ENCODE measurements at places on chromosomes 16 and 17.

GRCh38 chr17:28533091-28533807, 19.2 kb downstream of the UNC119 start:
- DNase-seq = no peak

GRCh38 chr16:71408536-71408935, 33.3 kb downstream of the TLE7 start:
- no peak for DNase-seq

DNA sequence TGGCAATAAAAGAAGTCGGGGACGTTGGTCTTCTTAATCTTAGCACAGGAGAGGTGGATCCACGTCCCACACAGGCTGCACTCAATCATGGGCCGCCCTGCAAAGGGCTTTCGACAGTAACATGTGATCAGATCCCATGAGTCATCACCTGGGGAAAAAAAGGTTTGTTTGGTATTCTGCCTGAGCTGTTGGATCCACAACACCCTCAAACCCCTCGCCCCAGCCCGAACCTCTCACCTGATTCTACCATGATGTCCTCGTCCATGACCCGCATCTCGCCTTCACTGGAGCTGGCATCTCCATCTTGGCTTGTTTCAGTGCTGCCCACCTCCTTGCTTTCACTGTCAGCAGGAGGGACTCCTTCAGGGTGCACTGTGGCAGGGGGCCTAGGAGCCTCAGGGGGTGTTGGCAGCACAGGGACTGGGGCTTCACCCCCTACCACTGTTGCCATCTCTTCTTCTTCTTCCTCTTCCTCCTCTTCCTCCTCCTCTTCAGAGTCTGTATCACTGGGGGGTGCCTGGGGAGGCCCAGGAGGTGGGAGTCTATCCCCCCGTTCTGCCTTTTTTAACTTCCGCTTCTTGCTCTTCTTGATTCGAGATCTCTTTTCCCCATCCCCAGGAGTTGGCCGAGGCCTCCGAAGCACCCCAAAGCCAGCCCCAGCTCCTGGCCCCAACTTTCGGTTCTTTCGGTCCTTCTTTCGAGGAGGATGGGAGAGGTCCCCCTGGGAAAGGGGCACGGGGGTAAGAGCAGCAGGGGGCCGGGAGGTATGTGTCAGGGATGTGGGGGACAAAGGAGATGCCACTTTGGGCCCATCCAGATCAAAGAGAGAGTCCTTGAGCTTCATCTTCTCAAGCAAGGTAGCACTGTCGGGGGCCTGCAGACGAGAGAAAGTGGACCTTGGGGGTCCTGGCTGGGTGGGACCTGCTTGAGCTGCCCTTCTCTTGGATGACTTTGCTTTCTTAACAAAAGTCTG, 1.7 kb upstream of the DVL2 start:
- no peak for DNase-seq

- no peak for DNase-seq
Observed at GRCh38 chr16:68397710-68398201, 50.6 kb downstream of the SMPD3 start.

- no peak for DNase-seq
Observed at GRCh38 chr17:77741109-77741508, 217.4 kb upstream of the TNRC6C start.

- peak; percentile 54 for DNase-seq
Observed at GRCh38 chr16:85288869-85289660, 176.8 kb upstream of the CIBAR2 start.

DNA sequence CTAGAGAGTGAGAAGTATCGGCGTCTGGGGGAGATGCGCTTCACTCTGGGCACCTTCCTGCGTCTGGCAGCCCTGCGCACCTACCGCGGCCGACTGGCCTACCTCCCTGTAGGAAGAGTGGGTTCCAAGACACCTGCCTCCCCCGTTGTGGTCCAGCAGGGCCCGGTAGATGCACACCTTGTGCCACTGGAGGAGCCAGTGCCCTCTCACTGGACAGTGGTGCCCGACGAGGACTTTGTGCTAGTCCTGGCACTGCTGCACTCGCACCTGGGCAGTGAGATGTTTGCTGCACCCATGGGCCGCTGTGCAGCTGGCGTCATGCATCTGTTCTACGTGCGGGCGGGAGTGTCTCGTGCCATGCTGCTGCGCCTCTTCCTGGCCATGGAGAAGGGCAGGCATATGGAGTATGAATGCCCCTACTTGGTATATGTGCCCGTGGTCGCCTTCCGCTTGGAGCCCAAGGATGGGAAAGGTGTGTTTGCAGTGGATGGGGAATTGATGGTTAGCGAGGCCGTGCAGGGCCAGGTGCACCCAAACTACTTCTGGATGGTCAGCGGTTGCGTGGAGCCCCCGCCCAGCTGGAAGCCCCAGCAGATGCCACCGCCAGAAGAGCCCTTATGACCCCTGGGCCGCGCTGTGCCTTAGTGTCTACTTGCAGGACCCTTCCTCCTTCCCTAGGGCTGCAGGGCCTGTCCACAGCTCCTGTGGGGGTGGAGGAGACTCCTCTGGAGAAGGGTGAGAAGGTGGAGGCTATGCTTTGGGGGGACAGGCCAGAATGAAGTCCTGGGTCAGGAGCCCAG, 2.8 kb downstream of the SPHK1 start:
- no peak for DNase-seq

GRCh38 chr16:88359008-88359407, 23.8 kb upstream of the ZNF469 start:
- DNase-seq = no peak

GRCh38 chr17:83181991-83182619, 102.7 kb downstream of the METRNL start:
- peak; percentile 16 for DNase-seq

GRCh38 chr16:62863139-62863538, 826.9 kb upstream of the CDH8 start:
- DNase-seq = no peak

DNA sequence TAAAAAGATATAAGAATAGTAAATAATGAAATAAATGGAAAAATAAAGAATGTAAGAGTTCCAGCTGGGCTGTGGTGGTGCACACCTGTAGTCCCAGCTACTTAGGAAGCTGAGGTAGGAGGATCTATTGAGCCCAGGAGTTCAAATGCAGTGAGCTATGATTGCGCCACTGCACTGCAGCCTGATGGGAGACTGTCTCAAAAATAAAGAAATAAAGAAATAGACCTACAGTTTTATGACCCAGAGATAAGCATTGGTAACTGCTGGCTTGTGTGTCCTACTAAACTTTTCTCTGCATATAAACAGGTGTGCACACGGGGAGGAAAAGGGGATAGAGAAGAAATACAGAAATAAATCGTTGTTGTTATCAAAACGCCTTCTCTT, 7.8 kb upstream of the PDP2 start:
- DNase-seq = no peak

DNA sequence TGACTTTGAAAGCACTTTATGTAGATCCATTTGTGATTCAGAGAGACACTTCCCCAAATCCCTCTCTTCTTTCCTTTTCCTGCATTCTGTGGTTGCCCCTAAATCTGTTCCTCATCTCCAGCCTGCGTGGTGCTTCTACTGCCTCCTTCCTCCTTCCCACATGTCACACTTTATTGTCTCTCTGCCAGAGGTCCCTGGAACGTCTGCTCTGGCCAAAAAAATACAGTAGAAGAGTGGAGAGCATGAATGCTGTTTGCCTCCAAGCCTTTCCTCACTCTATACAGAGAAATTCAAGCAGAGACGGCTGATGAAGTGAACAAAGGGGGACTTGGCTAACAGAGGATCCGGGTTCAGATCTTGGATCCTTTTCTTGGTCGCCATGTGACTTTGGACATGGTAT, 22.8 kb upstream of the IRX3 start:
- DNase-seq = no peak

DNA sequence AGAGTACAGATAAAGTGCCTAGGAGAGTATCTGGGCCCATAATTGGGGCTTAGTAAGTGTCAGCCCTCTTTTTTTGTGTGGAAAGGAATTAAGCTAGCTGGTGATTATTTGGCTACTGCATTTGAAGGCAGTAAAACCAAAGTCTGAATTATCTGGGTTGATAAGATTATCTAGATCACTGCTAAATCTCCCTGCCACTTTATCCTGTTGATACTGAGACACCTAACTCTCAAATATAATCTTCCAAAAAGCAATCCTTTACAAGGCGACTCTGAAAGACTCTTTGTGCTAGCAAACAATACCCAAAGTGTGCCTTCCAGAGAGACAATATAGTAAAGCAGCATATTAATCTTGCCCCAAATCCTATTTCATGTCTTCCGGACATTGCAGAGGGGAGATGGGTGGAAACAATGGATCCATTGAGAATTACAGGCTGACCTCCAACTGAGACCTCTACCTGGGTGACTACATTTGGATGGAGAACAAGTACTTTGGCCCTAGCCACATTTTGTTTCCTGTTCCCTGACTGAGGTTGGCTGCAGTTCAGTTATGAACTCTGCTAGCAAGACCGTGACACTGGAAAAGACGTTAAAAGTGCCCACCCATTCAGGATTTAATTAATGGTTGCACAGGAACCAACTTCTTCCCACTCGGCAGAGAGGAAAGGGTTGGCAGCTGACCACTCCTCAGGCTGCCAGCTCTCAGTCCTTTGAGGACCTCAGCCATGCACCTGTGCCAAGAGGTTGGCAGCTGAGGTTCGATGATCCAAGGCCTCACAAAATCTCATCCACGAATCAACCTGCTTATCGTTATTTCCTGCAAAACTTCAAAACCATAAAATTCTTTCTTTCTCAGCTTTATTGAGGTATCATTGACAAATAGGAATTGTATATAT, 72.6 kb downstream of the SYCE1L start:
- DNase-seq = no peak

- no peak for DNase-seq
Observed at GRCh38 chr16:50067290-50067853, 1.6 kb downstream of the HEATR3 start.

DNA sequence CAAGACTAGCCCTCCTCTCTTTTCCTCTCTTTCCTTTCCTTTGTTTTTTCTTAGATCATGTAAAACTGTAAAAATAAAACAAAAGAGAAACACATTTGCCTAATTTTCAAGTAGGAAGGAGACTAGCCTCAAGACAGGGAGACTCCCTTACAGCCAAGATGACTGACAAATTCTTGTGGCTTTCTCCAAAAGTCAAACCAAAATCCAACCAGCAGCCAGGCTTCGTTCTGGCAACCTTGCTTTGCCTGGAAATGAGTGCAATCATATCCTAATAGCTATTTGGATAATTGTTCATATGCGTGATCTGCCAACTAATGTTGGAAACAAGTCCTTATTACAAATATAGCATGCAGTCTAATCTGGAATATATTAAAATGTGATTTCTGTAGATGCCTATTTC, 868.9 kb upstream of the SOX9 start:
- DNase-seq = no peak

- no peak for DNase-seq
Observed at GRCh38 chr17:79071161-79071740, 3.4 kb upstream of the ENGASE start.

- peak; percentile 80 for DNase-seq
Observed at GRCh38 chr17:7686222-7687071, 843 bp downstream of the TP53 start.

GRCh38 chr16:59758848-59759247, 1024.7 kb upstream of the GOT2 start:
- no peak for DNase-seq

GRCh38 chr16:67444259-67445125, 13.6 kb downstream of the HSD11B2 start:
- DNase-seq = no peak

GRCh38 chr16:83143788-83144187, 517.0 kb downstream of the CDH13 start:
- no peak for DNase-seq

- DNase-seq = no peak
Observed at GRCh38 chr17:31425282-31426040, 34.0 kb downstream of the RAB11FIP4 start.

DNA sequence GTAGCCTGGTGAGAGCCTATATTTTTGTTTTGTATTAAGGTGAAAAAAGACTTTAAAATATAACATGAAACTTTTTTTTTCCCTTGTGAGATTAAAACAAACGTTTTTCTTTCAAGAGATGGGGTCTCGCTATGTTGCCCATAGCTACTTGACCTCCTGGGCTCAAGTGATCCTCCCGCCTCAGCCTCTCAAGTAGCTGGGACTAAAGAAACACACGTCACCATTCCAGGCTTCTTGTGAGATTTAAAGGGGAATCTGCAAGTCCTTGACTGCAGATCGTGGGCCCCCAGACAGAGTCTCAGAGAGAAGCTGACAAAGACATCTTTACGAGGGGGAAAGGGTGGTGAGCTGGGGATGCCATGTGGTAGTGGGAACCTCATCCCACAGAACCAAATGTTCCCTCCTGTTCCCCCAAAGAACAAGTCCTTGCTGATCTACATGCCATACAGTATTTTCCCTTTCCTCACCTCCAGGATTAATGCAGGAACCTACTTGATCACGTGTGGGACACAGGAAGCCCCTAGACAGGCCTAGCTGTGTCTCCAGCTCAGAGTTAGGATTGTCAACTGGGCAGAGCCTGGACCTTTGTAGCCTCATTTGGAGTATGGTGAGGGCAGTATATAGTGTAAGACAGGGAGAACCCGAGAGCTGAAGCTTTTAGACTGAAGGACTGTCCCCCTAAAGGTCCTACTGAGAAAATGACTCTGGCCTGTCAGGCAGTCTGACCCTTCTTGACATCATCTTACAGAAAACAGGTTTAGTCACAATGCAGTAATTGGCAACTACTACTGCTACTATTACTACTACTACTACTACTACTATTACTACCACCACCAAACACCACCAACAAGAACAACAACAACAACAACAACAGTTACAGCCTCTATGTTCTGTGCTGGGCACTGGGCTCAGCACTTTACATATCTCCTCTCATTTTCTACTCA, 4.1 kb downstream of the MAP3K14 start:
- no peak for DNase-seq

- no peak for DNase-seq
Observed at GRCh38 chr17:61583242-61583641, 7.8 kb downstream of the NACA2 start.

- DNase-seq = no peak
Observed at GRCh38 chr17:6928193-6928592, 67.7 kb upstream of the ALOX12 start.

DNA sequence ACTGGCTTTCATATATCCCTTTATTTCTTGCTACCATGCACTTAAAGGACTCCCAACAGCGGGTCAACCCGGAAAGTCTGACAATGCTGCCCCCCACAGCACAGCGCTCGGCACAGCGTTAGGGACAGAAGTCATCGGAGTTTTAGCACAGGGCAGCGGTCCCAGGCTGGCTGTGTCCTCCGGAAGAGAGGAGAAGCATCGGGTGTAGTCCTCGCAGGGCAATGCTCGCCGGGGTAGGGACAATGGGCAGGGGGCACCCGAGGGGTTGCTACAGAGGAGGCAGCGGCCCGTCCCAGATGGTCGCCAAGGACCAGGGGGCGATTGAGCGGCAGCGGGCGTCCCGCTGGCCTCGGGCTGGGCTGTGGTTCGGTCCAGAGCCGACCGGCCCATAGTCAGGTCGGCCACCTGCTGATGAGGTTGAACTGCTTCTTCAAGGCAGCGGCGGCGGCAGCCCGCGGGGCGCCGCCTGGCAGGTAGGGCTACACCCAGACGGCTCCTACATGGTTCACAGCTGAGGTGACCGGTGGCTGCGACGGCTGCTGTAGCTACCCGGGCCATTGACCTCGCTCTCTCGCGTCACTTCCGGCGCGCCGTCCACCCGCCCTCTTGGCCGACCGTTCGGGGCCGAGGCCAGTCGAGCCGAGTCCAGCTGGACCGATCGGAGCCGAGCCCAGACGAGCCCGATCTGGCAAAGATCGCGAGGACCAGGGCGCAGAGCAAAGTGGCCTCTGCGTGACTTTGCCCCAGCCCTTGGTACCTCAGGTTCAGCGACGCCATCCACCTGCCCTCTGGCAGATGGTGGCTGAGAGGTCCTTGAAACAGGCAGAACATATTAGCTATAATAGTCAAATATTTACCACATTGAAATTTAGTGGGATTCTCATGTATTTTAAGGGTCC, 4.7 kb upstream of the LCMT1 start:
- DNase-seq = peak; percentile 97
